CD4-positive, alpha-beta T cell (primary cell): ENCODE measurements at places on chromosomes 12 and 14.

- no peak for DNase-seq
These were observed 17.4 kb downstream of the CLEC4C start for GRCh38 chr12:7729746-7730145.

- no peak for DNase-seq
These were observed 76.1 kb downstream of the CNTN1 start for GRCh38 chr12:40768125-40768864.

DNA sequence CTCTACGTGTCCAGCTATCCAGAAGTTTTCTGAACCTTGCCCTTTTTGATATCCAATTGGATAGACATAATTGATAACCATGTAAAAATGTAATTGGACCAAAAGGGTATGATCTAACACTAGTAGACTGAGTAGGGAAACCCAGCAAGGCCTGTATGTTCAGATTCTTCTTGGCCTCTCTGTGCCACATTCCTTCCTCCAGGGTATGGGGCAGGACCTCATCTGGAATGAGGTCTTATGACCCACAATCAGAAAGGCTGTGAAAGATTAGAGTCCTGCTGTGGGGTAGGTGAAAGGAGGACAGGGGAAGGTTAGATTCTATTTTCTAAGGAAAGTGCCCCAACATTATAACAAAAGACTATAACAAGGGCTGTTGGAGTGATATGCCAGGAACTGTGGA is 51.3 kb upstream of the A2ML1 start:
- DNase-seq: no peak

- no peak for DNase-seq
These were observed 123.7 kb upstream of the DHRS4 start for GRCh38 chr14:23829736-23830471.

- DNase-seq: no peak
These were observed 17.5 kb upstream of the PPP1CC start for GRCh38 chr12:110760204-110760609.

GRCh38 chr14:44422699-44423098 is 84.4 kb downstream of the FSCB start:
- no peak for DNase-seq

GRCh38 chr14:75579882-75580281 is 1.5 kb downstream of the FLVCR2 start:
- DNase-seq: no peak

- no peak for DNase-seq
These were observed 197.3 kb upstream of the SFSWAP start for GRCh38 chr12:131513606-131514005.

GRCh38 chr12:69966839-69967238 is 141.8 kb downstream of the MYRFL start:
- DNase-seq: no peak

DNA sequence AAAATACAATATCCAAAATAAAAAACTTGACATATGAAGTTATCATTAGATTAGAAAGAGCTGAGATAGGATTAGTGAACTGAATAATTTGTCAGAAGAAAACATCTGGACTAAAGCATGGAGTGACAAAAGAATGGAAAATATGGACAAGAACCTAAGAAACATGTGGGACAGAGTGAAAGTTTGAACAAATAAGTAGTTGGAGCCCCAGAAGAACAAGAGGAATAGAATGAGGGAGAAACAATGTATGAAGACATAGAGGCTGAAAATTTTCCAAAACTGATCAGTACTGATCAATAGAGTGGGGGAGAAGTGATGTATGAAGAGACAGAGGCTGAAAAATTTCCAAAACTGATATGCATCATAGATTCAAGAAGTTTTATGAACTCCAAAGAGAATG is 170.6 kb upstream of the CRY1 start:
- no peak for DNase-seq

DNA sequence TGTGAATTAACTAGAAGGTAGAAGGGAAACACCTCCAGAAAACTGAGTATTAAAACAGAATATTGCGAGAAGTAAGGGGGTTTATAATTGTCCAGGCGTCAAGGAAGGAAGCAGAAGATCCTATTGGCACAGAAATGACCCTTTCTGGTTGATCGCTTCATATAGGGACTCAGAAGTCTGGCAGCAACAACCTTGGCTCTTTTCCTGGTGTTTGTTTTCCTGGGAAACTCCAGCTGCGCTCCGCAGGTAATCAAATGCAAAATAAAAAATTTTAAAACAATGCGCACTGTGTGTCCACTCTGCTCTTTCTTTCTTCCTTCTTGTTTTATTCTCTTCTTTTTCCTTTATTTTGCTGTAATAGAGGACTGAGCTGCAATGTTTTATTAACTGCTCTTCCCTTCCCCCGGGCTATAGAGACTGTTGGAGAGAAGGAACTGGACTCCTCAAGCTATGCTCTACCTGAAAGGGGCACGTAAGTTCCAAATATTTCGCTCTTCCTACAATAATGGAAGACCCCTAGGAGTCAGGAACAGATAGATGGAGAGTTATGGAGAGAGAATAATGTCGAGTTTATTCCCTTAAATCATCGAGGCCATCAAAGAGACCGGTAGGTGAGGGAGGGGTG is 737 bp downstream of the SPX start:
- no peak for DNase-seq

DNA sequence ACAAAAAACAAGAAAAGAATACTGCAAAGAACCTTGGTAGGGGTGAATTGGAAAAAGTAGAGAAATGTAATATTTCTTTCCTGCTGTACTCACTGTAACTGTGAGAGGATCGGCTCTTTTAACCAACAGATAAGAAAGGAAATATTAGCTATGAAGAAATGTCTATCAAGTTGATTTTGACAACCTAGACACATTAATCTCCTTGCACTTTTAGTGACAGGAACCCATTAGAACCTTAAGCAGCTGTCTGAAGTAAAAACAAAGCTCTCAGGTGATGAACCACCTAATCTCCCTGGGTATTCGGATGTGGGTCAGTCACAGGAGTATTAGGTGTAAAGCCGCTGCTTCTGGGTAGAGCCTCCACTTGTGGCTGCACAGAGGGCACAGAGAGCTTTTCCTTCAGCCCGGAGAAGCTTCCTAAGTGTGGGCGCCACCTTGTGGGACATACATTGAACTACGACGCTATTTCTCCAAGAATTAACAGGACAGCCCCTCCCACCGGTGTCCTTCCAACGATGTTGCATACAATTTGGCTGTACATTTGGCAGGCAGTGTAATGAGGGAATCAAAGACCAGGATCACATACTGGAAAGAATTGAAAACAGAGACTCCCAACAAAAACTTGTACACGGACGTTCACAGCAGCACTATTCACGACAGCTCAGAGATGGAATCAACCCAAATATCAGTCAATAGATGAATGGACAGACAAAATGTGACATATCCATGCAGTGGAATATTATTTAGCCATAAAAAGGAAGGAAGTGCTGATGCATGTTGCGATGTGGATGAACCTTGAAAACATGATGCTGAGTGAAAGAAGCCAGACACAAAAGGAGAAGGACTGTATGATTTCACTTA is 28.9 kb upstream of the MAPKAPK5 start:
- peak; percentile 85 for DNase-seq

GRCh38 chr14:40402957-40403356 is 970.7 kb upstream of the FBXO33 start:
- DNase-seq: no peak

DNA sequence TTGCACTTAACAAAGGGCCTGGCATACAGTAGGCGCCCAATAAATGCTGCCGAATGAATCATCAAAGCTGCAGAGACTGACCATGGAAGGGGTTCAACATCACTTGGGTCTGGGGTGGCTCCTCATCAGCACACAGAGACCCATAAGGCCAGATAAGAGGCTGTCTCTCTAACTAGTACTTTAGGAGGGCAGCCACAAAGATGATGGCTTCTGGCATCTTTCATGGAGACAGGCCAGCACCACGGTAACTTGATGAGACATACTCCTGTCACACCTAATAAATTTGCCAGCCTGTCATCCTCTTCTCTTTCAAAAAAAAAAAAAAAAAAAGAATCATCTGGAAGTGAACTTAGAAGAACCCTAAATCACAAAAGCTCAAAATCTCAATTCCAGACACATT is 3.4 kb downstream of the PRIMA1 start:
- no peak for DNase-seq

- no peak for DNase-seq
These were observed 21.8 kb downstream of the AHNAK2 start for GRCh38 chr14:104956290-104956890.

DNA sequence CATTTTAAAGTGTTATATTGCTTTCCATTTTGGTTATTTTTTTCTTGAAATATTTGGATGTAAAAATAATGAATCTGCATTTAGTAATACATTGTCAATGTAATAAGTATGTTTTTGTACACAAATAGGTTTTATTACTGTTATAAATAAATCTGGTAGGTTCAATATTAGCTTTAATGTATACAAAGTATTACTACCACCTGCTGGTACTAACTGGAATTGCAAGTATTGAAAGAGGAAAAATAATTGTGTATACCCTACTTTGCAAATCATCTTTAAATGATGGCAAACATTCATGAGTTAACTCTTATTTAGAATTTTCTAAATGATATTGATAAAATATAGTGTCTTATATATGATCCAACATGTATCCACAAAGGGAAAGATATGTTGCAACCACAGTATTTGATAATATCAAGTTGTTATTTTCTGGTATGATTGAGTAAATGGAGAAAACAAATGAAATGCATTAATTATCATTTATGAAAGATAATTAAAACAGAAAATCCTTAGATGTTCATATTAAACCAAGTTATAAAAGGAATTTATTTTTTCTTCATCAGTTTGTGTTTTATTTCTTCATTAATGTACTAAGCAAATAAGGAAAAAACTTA is 3.2 kb downstream of the OR4K2 start:
- DNase-seq: no peak

GRCh38 chr12:3947781-3948180 is 74.6 kb upstream of the PARP11 start:
- peak; percentile 84 for DNase-seq

- no peak for DNase-seq
These were observed 559 bp downstream of the SYNJ2BP start for GRCh38 chr14:70416338-70416724.

DNA sequence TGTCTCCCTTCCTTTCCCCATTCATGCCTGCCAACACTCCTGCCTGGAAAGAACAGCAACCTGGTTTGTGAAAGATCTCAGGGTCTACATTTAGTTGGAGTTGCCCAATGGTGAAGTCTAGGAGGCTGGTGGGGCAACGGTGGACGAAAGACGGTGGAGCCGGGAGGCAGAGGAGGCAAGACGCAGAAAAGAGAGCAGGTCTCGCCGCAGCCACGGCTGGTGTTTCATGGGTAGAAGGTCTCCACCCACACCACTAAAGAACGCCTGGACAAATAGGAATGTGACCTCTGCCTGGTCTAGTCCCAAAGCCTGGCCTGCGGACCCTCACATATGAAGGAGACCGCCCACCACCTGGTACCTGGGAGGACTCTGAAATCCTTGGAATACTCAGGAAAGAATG is 185.6 kb downstream of the ALG10 start:
- no peak for DNase-seq

GRCh38 chr12:118680356-118680963 is 300.9 kb upstream of the SRRM4 start:
- DNase-seq: no peak

GRCh38 chr14:23181946-23182345 is 1.5 kb downstream of the SLC7A8 start:
- no peak for DNase-seq

DNA sequence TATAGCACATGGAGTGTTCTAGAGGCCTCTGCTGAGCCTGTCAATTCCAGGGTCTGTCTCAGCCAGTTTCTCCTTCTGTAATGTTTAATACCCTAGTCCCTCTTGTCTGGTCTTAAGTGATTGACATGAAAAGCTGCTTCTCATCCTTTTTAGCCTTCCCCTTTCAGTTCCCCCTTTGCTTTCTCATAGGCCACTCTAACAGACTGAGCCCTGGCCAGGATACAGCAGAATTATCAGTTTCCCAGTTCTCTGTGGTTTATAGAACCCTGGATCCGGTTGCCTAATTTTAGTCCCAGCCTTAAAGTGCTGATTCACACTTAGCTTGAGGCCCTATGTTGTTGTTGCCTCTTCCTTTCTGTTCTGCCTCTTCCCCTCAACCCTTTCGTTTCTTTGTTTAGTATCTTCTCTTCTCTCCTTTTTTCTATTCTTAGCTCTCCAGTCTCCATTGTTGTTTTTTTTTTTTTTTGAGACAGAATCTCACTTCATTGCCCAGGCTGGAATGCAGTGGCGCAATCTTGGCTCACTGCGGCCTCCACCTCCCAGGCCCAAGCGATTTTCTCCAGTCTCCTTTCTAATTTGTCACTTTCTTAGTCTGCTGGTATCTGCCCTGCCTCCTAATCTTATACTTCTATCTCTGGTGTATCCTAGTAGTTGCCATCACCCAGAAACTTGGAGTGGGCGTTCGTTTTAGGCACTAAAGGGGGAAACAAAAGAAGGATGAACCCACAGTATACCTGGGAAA is 2.9 kb upstream of the BIN2 start:
- no peak for DNase-seq

DNA sequence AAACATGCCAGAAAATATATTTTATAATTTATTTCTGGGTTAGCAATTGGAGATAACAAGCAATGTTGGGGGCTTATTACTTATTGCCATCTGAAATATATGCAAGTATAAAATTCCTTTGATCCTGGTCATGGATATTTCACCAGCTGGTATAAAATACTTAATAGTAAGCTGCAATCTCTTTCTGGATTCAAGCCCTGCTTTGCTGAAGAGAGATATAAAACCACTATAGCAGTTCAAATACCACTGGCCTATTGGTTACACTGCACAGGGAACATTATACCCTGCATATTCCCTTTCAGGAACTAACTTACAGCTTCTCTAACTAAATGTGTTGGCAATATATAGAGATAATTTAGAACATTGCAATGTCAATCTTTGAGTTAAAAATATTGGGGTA is 546.2 kb upstream of the ATP2B1 start:
- DNase-seq: no peak

- no peak for DNase-seq
These were observed 6.7 kb upstream of the HOXC6 start for GRCh38 chr12:54021432-54022013.

DNA sequence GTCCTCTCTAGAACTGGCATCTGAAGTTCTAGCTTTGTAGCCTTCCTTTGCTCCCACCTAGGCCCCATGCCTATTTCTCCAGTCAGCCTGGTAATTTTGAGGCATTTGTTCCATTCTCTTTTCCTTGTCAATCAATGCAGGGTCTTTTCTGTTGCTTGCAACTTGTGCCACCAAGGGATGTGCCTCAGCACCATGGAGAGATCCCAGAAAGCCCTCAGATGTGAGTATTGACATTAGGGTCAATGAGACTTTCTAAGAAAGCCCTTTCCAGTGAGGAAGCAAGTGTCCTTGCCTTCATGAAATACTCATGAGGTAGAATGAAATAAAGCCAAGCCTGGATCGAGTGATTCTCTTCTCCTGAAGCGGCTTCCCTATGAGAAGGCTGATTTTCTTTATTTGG is 213.9 kb downstream of the SLC15A4 start:
- DNase-seq: no peak
